ENCODE measurements at places on chromosomes 16 and 17. TPM values are rescaled to one million over a fixed set of nuclear protein-coding genes. Genes with fewer than 3 reads are reported as not detected.
A peak's percentile ranks its signal among the peaks of the same experiment; 100 is the strongest.

Gene NPW
- total RNA-seq: 0.92 TPM

DNA sequence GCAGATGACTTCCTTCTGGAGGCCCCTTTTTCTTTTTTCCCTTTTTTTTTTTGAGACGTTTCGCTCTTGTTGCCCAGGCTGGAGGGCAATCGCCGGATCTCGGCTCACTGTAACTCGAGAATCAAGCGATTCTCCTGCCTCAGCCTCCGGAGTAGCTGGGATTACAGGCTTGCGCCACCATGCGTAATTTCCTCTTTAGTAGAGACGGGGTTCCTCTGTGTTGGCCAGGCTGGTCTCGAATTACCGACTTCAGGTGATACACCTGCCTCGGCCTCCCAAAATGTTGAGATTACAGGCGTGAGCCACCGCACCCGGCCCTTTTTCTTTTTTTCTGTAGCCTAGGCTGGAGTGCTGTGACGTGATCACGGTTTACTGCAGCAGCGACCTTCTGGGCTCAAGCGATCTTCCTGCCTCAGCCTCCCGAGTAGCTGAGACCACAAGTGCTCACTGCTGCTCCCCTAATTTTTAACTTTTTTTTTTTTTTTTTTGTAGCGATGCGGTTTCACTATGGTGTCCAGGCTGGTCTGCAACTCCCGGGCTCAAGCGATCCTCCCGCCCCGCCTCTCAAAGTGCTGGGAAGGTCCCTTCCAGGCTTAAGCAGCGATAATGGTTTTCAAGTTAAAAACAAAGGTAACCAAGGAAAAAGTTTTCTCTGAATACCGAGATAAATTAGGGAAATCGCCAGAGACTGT is 956 bp upstream of the IST1 start:
- H3K27me3 ChIP-seq: no peaks in the 10 kb centered on the region
- peak overlapping the region; percentile 98 for H3K4me3 ChIP-seq
- DNase-seq: peak; percentile 52
- peaks cover 11% of the 10 kb centered on the region for H3K36me3 ChIP-seq
- peak overlapping the region; percentile 98 for H3K27ac ChIP-seq

Gene CUEDC1
- total RNA-seq: 32.8 TPM

DNA sequence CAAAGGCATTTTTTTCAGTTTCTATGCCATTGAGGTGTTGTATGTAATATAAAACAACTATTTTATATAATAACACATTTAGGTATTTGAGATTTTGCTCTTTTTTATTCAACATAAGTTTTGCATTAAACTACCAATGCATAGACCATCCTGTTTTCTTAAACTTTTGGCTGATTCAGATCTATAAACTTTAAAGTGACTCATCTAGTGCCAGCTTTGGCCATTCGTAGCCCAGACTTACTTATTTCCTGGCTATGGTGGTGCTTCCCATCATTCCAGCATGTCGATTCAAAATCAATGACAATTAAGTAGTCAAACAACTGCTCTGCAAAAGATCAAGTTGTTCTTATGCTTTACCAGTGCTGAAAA is 3.1 kb downstream of the ERI2 start:
- H3K4me3 ChIP-seq: peak overlapping the region; percentile 31
- H3K4me1 ChIP-seq: peaks cover 26% of the 10 kb centered on the region
- DNase-seq: peak; percentile 25
- H3K27ac ChIP-seq: peak overlapping the region; percentile 38

DNA sequence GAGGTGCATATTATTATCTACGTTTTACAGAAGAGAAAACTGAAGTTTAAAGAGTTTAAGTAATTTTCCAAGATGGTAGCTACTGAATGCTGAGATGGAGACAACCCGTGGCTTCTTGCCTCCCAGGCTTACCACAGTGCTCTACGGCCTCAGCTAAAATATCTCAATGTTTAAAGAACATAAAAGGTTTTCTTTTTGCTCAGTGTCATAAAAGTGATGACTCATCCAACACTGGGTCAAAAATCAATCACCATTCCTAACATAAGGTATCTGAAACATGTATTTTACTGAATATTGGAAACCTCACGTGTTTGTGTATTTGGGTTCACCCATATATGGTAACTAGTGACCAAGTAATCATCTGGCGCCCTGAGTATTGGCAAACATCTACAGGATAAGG is 18.4 kb downstream of the ABCA9 start:
- H3K4me1 ChIP-seq: no peaks in the 10 kb centered on the region
- H3K36me3 ChIP-seq: peaks cover 2% of the 10 kb centered on the region
- H3K27me3 ChIP-seq: no peaks in the 10 kb centered on the region
- H3K27ac ChIP-seq: no peak overlapping the region
- DNase-seq: no peak
- no peak overlapping the region for H3K4me3 ChIP-seq

GRCh38 chr17:51057534-51057933 is 63.1 kb downstream of the SPAG9 start:
- H3K4me1 ChIP-seq: peaks cover 44% of the 10 kb centered on the region
- no peaks in the 10 kb centered on the region for H3K36me3 ChIP-seq
- H3K4me3 ChIP-seq: peak overlapping the region; percentile 80
- H3K27ac ChIP-seq: peak overlapping the region; percentile 90

GRCh38 chr17:74435775-74436359 is 4.0 kb downstream of the GPRC5C start:
- peaks cover 6% of the 10 kb centered on the region for H3K27me3 ChIP-seq
- H3K36me3 ChIP-seq: 0 out of 2 replicates have a peak, but pooled peaks cover 4% of the 10 kb centered on the region
- H3K4me3 ChIP-seq: no peak overlapping the region
- H3K27ac ChIP-seq: no peak overlapping the region
- H3K4me1 ChIP-seq: no peaks in the 10 kb centered on the region
- DNase-seq: no peak

Gene ASPA
- total RNA-seq: not detected

Gene LGALS9C
- 0.17 TPM for total RNA-seq

DNA sequence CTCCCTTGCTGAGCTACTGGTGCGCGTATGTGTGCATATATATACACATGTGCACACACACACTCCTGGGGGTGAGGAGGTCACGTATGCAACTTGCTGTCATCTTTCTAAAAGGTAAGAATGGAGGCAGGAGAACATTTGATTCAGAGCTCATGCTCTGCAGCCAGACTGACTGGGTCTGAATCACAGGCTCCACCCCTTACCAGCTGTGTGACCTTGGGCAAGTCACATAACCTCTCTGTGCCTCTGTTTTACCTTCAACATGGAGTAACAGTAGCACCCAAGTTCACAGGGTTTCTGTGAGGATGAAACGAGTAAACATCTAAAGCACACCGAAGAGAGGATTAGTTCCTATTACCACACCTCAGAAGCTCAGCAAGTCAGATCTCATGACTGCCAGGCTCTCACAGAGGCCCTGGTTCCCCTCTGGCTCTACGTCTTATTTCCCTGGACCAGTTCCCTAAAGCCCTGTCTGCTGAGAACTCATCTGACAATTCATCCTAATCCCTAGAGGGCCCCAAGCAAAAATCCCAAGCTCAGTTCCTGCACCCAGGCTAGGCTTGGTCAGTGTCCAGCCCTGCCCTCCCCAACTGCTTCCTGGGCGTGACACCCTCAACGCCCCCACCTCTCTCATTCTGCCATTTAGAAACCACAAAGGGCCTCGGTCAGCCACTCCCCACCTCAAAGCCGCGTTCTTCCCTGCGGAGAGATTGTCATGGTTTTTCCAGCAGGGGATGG is 28.7 kb downstream of the ABR start:
- H3K4me3 ChIP-seq: no peak overlapping the region
- H3K27ac ChIP-seq: no peak overlapping the region
- H3K27me3 ChIP-seq: peaks cover 10% of the 10 kb centered on the region
- no peaks in the 10 kb centered on the region for H3K36me3 ChIP-seq
- DNase-seq: no peak
- no peaks in the 10 kb centered on the region for H3K4me1 ChIP-seq

Gene LCAT
- 15.5 TPM for total RNA-seq

Gene GSDMA
- 0.34 TPM for total RNA-seq

GRCh38 chr16:31402687-31403086 is 9.6 kb downstream of the ITGAD start:
- peak overlapping the region; percentile 49 for H3K4me3 ChIP-seq
- H3K36me3 ChIP-seq: peaks cover 17% of the 10 kb centered on the region
- peaks cover 11% of the 10 kb centered on the region for H3K27me3 ChIP-seq
- H3K27ac ChIP-seq: no peak overlapping the region
- peaks cover 23% of the 10 kb centered on the region for H3K4me1 ChIP-seq

DNA sequence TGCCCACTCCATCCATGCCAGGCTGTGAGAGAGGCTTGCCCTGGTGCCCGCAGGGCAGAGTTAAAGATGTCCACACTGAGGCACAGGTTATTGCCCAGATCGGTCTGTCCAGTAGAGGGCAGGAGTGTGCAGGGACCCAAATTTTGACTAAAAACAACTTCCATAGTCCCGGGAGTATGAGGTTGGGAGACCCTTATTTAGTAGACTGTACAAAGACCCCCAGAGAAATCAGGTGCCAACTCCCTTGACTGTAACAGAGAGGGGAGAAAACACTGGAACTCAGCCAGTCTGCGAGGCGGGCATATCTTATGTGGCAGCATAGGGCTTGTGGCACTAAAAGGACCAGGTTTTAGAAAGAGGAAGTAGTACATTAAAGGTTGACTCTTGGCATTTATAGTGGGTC is 43.4 kb downstream of the HNF1B start:
- no peak overlapping the region for H3K4me3 ChIP-seq
- H3K27ac ChIP-seq: peak overlapping the region; percentile 13
- H3K27me3 ChIP-seq: peaks cover 10% of the 10 kb centered on the region
- H3K36me3 ChIP-seq: no peaks in the 10 kb centered on the region
- DNase-seq: no peak
- peaks cover 67% of the 10 kb centered on the region for H3K4me1 ChIP-seq

Gene MFAP4
- 53.8 TPM for total RNA-seq

Gene CEMP1
- total RNA-seq: not detected

DNA sequence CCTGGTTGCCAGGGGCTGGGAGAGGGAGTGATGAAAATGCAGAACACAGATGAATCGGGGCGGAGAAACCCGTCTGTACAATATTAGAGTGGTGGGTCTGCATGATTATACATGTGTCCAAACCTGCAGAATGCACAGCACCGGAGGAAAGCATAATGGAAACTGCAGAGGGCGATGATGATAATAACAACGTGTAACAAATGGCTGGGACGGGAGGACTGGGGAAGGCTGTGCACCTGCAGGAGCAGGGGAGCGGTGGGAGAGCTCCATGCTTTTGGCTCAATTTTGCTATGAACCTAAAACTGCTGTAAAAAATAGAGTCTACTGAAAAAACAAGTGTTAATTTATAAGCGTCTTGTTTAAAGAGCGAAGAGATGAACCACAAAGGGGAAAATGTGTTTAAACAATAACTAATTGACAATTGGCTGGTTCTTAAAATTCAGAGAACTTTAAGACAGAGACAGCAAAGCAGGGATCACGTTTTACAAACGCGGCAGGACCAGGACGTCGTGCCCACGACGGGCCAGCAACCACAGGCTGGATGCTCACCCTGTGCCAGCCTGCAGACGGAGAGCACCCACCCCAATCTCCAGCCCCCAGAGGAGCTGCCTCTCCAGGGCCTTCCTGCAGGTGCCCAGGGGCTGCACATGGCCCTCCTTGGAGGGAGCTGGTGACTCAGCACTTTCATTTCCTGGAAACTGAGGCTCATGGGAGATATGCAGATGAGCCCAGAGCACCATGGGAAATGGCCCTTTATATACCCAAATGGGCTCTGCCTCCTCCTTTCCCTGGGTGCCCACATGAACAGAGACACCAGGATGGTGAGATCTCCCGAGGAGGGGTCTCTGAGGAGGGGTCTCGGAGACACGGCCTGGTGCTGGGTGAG is at the start of gene TEX19:
TEX19 (plus strand) TSS at position 783 of the 886 bp plus-strand sequence. CDS start 2,904 bp downstream, outside the sequence.
- peaks cover 11% of the 10 kb centered on the region for H3K27me3 ChIP-seq
- H3K27ac ChIP-seq: no peak within 1 kb of the TSS

DNA sequence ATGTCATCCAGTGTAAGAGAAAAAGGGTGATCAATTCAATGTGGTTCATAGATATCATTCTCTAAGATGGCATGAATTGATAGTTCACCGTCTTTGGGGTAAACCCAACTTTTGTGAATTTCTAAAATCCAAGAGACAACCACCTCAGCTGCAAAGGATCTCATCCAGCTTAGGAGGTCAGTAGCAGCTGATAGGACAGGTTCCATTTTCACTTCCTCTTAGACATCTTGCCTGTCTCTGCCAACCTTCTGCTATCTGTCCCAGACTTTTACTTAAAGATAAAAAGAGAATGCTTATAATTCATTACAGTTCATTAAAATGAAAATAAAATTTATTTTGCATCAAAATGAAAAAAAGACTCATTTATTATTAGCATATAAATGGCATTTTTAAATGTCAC is 468.2 kb downstream of the XYLT1 start:
- H3K4me1 ChIP-seq: no peaks in the 10 kb centered on the region
- no peak overlapping the region for H3K27ac ChIP-seq
- no peak for DNase-seq

Gene CES1
- not detected for total RNA-seq

Gene C16orf96
- total RNA-seq: not detected

GRCh38 chr16:50002190-50002589 is 22.8 kb upstream of the CNEP1R1 start:
- no peak overlapping the region for H3K4me3 ChIP-seq
- H3K4me1 ChIP-seq: no peaks in the 10 kb centered on the region
- peaks cover 8% of the 10 kb centered on the region for H3K27me3 ChIP-seq
- DNase-seq: no peak
- no peak overlapping the region for H3K27ac ChIP-seq
- no peaks in the 10 kb centered on the region for H3K36me3 ChIP-seq

- no peak overlapping the region for H3K27ac ChIP-seq
- H3K4me3 ChIP-seq: no peak overlapping the region
- no peak for DNase-seq
- H3K4me1 ChIP-seq: peaks cover 4% of the 10 kb centered on the region
Observed at GRCh38 chr16:89904606-89905510, 13.8 kb upstream of the MC1R start.

DNA sequence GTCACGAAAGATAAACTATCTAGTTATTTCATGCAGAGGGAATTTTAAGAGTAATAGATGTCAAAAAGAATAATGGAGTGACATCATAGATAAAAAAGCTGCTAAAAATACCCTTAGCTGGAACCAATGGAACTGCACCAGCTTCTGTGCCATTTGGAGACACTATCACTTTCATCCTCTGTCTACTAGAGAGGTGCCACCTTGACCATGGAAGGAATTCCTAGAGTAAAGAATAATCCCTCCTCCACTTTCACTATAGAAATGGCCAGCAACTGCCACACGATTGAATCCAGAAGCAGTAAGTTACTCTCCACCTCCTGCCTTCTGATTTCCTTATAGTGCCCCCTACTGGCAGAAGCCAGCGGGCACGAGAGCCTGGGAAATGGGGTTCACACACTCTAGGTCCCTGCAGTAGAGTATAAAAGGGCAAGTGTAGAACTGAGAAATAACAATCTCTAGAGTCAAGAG is 2.8 kb upstream of the ALDH3A2 start:
- DNase-seq: peak; percentile 11
- 0 out of 2 replicates have a peak overlapping the region, but pooled peaks have one; percentile 10 for H3K4me3 ChIP-seq
- H3K36me3 ChIP-seq: no peaks in the 10 kb centered on the region
- H3K4me1 ChIP-seq: peaks cover 59% of the 10 kb centered on the region

- H3K27ac ChIP-seq: no peak overlapping the region
- H3K4me3 ChIP-seq: no peak overlapping the region
- H3K4me1 ChIP-seq: peaks cover 8% of the 10 kb centered on the region
Observed at GRCh38 chr17:47982645-47983390, 11.9 kb downstream of the CDK5RAP3 start.

GRCh38 chr17:10290041-10290440 is 82.8 kb downstream of the MYH13 start:
- no peak overlapping the region for H3K27ac ChIP-seq
- no peak for DNase-seq
- no peaks in the 10 kb centered on the region for H3K36me3 ChIP-seq

GRCh38 chr17:58677194-58677880 is 14.5 kb downstream of the TEX14 start:
- H3K4me3 ChIP-seq: no peak overlapping the region
- H3K27me3 ChIP-seq: peaks cover 1% of the 10 kb centered on the region
- peaks cover 7% of the 10 kb centered on the region for H3K4me1 ChIP-seq
- H3K36me3 ChIP-seq: no peaks in the 10 kb centered on the region
- H3K27ac ChIP-seq: no peak overlapping the region

GRCh38 chr16:86584071-86584685 is 5.8 kb downstream of the FOXL1 start:
- H3K27ac ChIP-seq: peak overlapping the region; percentile 76
- no peaks in the 10 kb centered on the region for H3K4me1 ChIP-seq
- no peak for DNase-seq
- H3K36me3 ChIP-seq: peaks cover 15% of the 10 kb centered on the region
- H3K27me3 ChIP-seq: peaks cover 4% of the 10 kb centered on the region
